ENCODE measurements at places on chromosomes 6 and 20.

GRCh38 chr20:3803854-3804253 lies 7.7 kb downstream of the CDC25B start:
- no peak for DNase-seq

DNA sequence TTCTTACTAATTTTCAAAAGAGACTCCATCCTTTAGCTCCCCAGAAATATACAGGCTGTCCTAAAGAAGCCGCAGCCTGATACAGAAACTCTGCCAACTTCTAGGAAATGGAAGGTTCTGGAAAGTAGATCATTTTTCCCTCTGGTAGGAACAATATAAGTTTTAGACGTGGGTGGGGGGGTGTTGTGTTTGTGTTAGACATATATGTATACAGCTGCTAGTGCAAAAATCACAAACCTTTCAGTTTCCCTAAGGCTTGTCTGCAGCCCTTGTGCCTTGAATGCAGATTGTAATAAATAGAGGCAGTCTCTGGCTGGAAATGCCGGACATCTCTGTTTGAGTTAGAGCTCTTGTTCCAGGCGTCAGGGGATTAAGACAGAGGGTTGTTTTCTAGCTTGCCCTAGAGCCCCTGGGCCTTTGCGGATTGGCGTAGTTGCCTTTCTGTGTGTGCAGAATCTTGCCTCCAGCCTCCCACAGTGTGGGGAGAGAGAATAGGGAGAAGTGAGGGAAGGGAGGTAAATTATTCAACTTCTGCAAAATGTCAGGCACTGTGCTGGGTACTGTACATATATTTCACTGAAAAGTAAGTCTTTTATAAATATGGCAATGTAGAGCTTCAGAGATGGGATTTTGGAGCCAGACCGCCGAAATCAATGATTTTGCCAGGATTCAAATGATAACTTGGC lies 269.7 kb downstream of the PRL start:
- no peak for DNase-seq

GRCh38 chr6:14026831-14027539 lies 90.6 kb upstream of the CD83 start:
- DNase-seq = peak; percentile 56

DNA sequence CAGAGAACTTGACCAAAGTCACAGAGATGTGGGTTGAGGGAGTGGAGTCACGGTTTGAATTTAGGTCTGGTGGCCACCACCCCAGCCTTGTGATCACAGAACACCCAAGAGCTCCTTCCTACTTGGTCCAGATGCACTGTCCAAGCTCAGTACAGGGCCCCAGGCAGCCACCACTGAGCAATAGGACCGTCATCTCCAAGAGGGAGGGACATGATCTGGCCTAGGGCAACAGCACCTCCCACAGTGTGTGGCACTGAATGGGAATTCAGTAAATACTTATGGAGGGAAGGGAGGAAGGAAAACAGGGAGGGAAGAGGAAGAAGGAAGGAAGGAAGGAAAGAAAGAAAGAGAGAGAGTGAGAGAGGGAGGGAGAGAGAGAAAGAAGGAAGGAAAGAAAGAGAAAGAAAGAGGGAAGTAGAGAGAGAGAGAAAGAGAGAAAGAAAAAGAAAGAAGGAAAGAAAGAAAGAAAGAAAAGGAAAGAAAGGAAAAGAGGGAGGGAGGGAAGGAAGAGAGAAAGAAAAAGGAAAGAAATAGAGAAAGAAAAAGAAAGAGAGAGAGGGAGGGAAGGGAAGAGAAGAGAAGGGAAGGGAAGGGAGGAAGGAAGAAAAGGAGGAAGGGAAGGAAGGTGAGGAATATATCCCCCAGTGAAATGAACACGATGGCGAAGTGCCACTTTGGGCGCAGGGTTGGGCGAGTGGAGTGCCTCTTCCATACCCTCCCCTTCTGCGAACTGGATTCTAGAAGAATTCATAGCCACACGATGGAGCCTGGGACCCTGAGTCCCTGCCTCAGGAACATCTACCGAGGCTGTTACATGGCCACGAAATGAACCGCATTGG lies 243.7 kb downstream of the TFAP2C start:
- DNase-seq = no peak

GRCh38 chr6:72826744-72827438 lies 205.0 kb downstream of the KCNQ5 start:
- DNase-seq = peak; percentile 81

DNA sequence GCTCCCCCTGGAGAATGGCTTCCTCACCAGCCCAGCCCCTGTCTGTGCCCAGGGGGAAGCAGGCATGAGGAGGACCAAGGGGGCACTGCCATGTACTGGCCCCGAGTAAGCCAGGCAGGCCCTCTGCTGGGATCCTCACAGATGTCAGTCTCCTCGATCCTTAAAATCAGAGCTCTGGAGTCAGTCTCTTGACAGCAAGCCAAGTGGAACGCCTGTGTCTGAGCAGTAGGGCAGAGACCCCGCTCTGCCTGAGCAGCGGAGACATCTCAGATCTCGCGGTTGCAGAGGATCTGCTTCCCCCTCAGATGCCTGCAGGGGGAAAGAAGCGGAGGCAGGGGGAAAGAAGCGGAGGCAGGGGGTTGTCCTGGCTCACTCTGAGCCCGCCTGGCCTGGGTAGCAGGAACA lies 92.6 kb downstream of the SNX5 start:
- DNase-seq = peak; percentile 52

GRCh38 chr6:33017694-33018353 lies 8.4 kb upstream of the HLA-DOA start:
- DNase-seq = no peak

GRCh38 chr20:49969946-49970345 lies 12.8 kb upstream of the SNAI1 start:
- DNase-seq = no peak

- DNase-seq = peak; percentile 82
These were observed 9.6 kb upstream of the APCDD1L start for GRCh38 chr20:58524814-58525213.

GRCh38 chr20:35398660-35399144 lies 13.1 kb downstream of the UQCC1 start:
- DNase-seq = peak; percentile 23

DNA sequence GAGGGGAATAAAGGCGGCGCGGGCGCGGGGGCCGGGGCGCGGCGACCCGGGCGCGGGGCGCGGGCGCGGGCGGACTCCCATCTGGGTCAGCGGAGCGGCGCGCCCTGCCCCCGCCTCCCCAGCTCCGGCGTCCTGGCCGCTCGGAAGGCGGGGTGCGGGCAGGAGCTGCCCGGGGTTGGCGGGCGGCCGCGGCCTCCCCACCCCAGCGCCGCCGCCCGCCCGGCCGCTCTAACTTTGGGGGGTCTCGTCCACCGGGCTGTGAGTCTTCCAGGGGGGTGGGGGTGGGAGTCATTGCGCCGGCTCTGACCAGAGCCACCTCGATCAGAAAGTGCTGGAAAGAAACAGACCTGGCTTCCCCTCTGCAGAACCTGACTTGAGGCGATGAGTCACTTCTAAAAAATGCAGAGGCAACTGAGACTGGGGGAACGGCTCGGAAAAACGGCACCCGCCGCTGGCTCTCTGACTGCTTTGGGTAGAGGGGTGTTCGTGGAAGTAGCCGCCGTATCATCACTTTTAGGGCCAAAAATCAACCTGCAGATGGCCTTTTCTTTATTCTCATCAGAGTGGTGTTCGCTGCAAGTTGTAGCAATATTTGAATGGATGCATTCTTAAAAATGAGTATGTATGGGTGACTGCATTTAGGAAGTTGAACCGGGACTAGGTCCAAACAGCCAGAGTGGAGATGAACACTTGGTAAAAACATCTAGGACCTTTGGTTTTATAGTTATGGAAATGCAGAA lies 667 bp downstream of the CAP2 start:
- peak; percentile 78 for DNase-seq

DNA sequence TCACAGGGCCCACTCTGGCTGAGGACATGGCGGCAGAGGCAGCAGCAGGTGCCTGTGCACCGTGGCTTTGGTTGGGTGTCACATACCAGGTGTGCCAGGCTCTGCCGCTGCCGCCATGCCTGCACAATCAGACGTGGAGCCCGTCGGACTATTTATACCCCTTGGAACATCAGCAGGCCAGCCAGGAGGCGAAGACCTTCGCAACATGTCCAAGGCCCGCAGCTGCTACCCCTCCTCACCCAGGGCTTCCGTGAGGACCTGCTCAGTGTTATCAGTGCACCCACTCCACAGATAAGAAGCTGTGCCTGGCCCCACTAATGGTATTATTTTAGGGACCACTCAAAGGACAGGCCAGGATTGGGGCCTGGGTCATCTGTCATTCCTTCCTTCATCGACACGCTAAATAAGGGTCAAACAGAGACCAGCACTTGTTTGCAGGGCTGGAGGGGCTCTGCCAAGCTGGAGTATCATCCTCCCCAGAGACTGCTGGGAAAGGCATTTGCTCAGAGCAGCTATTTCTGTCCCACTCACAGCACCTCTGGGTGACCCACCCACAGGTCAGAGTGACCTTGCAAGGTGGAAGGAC lies 109.2 kb downstream of the BMP7 start:
- DNase-seq = no peak

DNA sequence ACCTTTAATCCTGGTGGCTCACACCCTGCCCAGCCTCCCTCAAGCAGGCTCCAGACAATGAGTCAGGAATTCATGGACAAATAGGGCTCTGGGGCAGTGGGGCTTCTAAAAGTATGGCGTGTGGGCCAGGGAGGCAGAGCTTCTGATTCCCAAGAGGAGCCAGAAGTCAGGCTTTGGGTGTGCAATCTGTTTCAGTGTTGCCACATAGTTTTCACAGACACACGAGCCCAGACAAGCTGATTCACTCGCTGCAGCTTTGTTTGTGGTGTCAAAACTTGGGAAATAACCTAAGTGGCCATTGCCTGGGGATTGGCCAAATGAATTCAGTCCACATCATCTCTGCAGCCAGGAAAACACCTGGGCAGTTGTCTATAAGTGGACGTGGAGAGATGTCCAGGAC lies 9.2 kb downstream of the PEDS1 start:
- DNase-seq = peak; percentile 98

GRCh38 chr20:1648101-1648500 lies 9.5 kb downstream of the SIRPG start:
- DNase-seq = no peak

DNA sequence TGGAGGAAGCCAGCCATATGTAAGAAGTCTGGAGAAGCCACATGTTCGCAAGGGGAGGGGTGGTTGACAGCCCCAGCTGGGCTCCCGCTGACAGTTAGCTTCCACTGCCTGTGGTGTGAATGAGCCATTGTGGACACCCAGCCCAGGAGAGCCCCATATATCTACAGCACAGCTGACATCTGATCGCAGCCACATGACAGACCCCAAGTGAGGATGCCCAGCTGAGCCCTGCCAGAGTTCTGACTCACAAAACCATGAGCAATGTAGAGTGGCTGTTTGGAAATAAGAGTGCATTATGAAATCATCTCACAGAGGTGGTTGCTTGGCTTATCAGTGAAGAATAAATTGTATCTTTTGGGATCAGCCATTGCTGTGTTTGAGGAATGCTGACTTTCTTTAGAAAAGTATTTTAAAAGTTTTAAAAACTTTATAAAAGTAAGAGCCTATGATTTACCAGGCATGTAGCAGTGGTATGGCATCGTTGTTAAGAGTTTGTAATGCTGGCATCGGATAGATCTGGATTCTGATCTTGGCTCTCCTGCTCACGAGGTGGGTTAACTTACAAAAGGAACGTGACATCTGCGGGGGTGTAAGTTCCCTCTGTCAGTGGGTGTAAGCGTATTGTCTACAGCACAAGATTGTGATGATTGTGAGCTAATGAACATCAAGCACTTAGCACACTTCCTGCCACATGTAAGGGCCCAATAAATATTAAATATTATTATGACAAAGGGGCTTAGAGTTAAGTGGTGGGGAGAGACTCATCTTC lies 24.1 kb downstream of the CFAP61 start:
- DNase-seq = peak; percentile 86

- DNase-seq = no peak
These were observed 212.4 kb downstream of the GRIK2 start for GRCh38 chr6:101605874-101606273.

GRCh38 chr6:13025893-13026499 lies 302.3 kb downstream of the TBC1D7 start:
- DNase-seq = no peak

DNA sequence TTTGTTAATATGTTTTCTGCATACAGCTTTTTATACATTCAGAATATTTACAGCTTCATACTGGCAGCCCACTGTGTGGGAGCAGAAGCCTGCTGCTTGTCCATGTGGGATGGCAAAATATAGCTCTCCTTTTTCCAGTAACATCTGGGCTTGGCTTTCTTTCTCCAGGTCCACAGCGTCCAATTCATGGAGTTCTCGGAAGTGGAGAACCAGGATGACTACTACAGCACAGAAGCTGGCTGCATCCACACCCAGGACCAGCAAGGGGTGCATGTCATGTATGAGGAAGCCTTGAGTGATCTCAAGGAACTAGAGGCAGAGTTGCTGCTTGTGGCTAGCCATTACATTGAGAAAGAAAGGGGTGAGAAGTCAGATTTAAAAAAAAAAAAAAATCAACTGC lies 143.1 kb downstream of the CD164 start:
- DNase-seq = no peak

DNA sequence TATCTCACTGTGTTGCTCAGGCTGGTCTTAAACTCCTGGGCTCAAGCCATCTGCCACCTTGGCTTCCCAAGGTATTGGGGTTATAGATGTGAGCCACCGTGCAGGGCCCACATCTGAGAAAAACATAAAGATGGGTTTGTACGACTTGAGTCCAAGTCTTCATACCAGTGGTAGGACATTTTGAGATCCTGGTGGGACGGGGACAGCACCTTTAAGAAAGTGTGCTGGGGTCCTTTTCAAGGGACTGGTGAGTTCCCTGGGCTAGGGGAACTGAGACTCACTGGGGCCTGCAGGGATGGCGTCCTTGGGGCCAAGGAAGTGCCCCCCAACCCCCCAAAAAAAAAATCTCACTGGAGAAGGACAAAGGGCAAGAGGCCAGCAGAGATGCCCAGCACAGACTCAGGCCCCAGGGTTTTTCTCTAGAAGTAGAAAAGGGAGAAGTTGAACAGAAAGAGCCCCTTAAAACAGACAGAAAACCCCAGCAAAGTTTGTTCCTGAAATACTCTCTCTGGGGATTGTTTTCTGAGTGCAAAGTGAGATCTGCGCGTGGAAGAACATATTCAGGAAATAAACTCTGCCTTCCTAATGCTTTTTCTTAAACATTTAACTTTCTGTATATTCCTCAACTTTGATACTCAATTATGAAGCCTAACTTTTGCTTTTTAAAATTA lies 10.7 kb downstream of the OSBPL2 start:
- DNase-seq = no peak

DNA sequence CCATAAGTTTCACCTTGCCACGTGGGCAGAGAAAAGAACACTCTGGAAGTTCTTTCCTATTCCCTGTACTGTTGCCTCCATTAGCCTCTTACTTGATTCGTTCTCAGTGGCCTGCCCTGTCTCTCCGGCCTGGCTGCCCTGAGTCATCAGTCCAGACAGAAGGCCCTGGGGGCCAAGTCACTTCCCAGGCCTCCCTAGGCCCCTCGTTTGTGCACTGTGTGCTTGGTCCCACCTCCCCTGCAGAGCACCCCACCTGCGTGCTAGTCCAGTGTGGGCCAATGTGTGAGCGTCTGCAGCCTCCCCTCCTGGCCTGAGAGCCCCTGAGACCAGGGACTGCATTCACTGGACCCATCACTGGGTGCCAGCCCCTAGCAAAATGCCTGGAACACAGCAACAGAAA lies 191.2 kb upstream of the RREB1 start:
- DNase-seq = no peak
